Skeletal muscle tissue (tissue), 5 donors: ENCODE measurements at places on chromosomes 1 and 21. TPM values are rescaled to one million over a fixed set of nuclear protein-coding genes. Genes with fewer than 3 reads are reported as not detected.

AJAP1 gene
- 0.52 TPM for total RNA-seq

SLC44A5 gene
- under 0.01 TPM for total RNA-seq

FHAD1 gene
- total RNA-seq: 2.1 TPM

B3GALT5 gene
- total RNA-seq: under 0.01 TPM

ETV3L gene
- not detected for total RNA-seq

SPRR1B gene
- total RNA-seq: not detected

LINGO4 gene
- under 0.01 TPM for total RNA-seq

ATP6V1G3 gene
- total RNA-seq: not detected

AGO4 gene
- 17.7 TPM for total RNA-seq

SMIM11 gene
- 6.3 TPM for total RNA-seq

NBPF4 gene
- total RNA-seq: not detected

NCF2 gene
- 8.9 TPM for total RNA-seq

DNALI1 gene
- total RNA-seq: 1.0 TPM

VHLL gene
- not detected for total RNA-seq

HCRTR1 gene
- total RNA-seq: not detected

CD1C gene
- 2.1 TPM for total RNA-seq

PHLDA3 gene
- 8.9 TPM for total RNA-seq

AMY1C gene
- not detected for total RNA-seq

BRINP3 gene
- total RNA-seq: 3.7 TPM

RIT1 gene
- total RNA-seq: 21.4 TPM

RGS13 gene
- total RNA-seq: under 0.01 TPM

SYT2 gene
- total RNA-seq: under 0.01 TPM

UQCRHL gene
- 4.7 TPM for total RNA-seq
